Kidney (tissue), 22 donors: ENCODE measurements at places on chromosomes 5 and 9. TPM values are rescaled to one million over a fixed set of nuclear protein-coding genes. Genes with fewer than 3 reads are reported as not detected.

GRCh38 chr5:111722140-111722539 is 34.9 kb downstream of the NREP start:
- peaks cover 6% of the 10 kb centered on the region for H3K4me1 ChIP-seq
- H3K27ac ChIP-seq: no peak overlapping the region
- no peaks in the 10 kb centered on the region for H3K27me3 ChIP-seq
- H3K4me3 ChIP-seq: no peak overlapping the region

Gene OTULINL
- 10.8 TPM for total RNA-seq

DNA sequence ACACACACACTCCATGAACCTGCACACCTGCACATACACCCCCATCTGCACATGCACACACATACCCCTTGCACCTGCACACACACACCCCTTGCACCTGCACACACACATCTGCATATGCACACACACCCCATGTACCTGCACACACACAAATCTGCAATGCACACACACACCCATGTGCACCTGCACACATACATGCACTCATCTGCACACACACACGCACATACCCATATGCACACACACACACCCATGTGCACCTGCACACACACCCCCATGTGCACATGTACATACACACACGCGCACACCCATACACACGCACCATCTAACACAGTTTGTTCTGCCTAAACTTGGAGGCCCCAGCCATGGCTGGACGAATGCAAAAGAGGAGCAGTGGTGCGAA is 115.9 kb upstream of the SARDH start:
- H3K4me3 ChIP-seq: no peak overlapping the region
- peaks cover 19% of the 10 kb centered on the region for H3K4me1 ChIP-seq
- H3K36me3 ChIP-seq: no peaks in the 10 kb centered on the region
- no peak for DNase-seq
- no peaks in the 10 kb centered on the region for H3K27me3 ChIP-seq
- H3K27ac ChIP-seq: no peak overlapping the region

Gene BHMT
- 30.7 TPM for total RNA-seq

- no peaks in the 10 kb centered on the region for H3K36me3 ChIP-seq
- no peaks in the 10 kb centered on the region for H3K27me3 ChIP-seq
- H3K4me3 ChIP-seq: no peak overlapping the region
- no peaks in the 10 kb centered on the region for H3K4me1 ChIP-seq
- DNase-seq: no peak
Observed at GRCh38 chr9:135476561-135477355, 2.8 kb upstream of the PPP1R26 start.

DNA sequence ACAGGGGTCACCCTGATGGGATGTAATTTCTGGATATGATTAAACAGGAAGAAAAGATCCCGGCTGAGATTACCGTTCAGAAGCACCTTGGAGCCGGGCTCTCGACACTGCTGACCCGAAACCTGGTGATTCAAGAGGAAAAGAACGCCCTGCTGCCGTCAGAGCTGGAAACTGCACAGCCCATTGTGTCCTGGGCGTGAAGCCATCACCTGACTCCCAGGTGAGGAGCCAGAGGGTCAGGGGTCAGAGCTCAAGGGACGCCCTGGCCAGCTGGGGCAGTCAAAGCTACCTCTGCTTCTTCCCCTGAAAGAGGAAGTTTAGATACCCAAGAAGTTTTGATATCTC is 17.8 kb upstream of the SLC12A7 start:
- DNase-seq: peak; percentile 52
- H3K4me1 ChIP-seq: no peaks in the 10 kb centered on the region
- H3K27ac ChIP-seq: peak overlapping the region; percentile 20
- H3K36me3 ChIP-seq: no peaks in the 10 kb centered on the region
- H3K27me3 ChIP-seq: no peaks in the 10 kb centered on the region

Gene TMEFF1
- 0.66 TPM for total RNA-seq

Gene SLC4A9
- 2.5 TPM for total RNA-seq

Gene ORM2
- total RNA-seq: not detected

DNA sequence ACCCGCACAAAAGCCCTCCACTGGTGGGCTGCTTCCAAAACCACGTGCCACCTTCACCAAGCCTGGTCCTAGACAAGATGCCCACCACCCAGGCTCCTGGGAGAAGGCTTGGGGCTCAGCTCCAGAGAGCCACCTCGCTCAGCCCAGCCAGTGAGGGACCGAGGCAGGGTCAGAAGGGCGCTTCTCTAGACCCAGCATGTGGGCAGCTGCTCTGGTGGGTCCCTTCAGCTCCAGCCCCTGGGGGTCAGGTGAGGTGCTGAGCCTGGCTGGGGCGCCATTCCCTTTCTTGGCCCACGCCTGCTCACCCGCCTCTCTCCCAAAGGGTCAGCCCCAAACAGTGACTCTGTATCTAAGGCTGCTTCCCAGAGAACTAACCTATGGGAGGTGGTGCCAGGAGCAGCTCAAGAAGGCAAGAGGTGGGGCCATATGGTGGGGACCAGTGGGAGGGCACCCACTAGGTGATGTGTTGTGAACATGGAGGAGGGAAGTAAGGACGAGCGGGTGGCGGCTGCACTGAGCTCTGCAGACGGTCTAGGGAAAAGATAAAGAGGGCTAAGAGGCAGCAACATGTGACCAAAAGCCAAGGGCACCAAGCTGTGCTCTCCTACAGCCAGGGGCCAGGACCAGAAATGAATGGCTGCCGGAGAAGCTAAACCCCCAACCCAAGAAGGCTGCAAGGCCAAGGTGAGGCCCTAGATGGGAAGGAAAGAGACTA is 79.3 kb downstream of the CAMSAP1 start:
- peaks cover 9% of the 10 kb centered on the region for H3K36me3 ChIP-seq
- no peak overlapping the region for H3K27ac ChIP-seq
- H3K4me1 ChIP-seq: no peaks in the 10 kb centered on the region
- H3K4me3 ChIP-seq: no peak overlapping the region
- no peaks in the 10 kb centered on the region for H3K27me3 ChIP-seq

- no peaks in the 10 kb centered on the region for H3K36me3 ChIP-seq
- H3K4me3 ChIP-seq: no peak overlapping the region
- no peak overlapping the region for H3K27ac ChIP-seq
- no peak for DNase-seq
- H3K27me3 ChIP-seq: no peaks in the 10 kb centered on the region
- peaks cover 31% of the 10 kb centered on the region for H3K4me1 ChIP-seq
Observed at GRCh38 chr5:61734001-61734400, 401.9 kb downstream of the ZSWIM6 start.

Gene ZNF300
- total RNA-seq: 6.5 TPM
